ENCODE measurements at places on chromosomes 5 and 9.
A peak's percentile ranks its signal among the peaks of the same experiment; 100 is the strongest.

- no peak for DNase-seq
Observed at GRCh38 chr5:140365282-140365681, 5.3 kb downstream of the SLC4A9 start.

- DNase-seq: no peak
Observed at GRCh38 chr5:91741764-91742505, 358.8 kb upstream of the ARRDC3 start.

DNA sequence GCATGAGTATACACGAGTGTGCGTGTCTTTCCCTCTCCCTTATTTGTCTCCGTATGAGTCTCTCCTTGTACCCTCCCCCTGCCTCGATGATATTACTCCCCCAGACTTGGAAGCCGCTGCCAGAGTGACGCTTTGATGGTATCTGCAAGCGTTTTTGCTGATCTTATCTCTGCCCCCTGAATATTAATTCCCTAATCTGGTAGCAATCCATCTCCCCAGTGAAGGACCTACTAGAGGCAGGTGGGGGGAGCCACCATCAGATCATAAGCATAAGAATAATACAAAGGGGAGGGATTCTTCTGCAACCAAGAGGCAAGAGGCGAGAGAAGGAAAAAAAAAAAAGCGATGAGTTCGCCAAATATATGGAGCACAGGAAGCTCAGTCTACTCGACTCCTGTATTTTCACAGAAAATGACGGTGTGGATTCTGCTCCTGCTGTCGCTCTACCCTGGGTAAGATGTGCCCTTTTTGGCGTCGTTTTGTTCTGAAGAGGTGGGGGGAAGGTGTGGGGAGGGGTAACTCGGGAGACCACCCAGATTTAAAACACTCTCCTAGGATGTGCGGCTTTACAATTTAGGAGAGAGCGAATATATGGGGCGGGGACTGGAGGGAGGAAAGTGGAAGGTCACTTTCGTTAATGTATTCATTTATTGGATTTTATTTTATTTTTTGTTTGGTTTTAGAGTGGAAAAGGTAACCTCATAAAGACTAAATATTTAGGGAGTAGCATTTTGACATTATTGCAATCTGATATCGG, at the start of gene GABRG2:
GABRG2 (plus strand) TSS at position 119 of the 757 bp plus-strand sequence; CDS start at position 346, 227 bp downstream.
- DNase-seq: no peak

DNA sequence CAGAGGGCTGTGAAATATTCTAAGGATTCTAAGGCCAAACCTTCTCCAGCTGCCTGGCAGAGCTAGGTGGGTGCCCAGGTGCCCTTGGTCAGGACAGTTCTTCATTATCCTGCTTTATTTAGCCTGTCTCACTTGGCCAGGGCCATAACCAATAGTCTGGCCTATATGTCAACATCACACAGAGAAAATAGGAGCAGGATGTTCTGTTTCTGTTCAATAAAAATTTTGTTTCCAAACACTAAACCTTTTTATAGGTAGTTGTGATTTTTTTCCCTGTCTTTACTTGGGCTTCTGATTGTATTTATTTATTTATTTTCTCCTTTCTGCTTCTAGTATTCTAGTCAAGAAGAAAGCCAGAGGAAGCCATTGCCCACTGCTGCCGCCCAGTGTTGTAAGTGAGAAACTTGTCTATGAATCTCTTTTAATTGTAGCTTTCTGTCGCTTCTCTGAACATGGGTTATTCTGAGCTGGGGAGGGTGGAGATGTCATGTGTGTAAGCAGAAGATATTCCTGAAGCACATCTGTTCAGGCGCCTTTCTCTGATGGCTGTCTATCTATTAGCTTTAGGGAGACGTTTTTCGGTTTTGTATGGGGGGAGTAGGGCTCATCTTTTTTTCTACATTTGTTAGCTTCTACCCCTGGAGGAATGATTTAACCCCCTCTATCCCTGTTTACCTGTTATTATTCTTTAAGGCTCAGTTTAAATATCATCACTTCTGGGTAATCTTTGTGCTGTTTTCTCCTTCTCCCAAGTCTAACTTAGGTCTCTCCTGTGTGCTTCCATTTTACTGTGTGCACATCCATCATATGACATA, 97.1 kb downstream of the UNC13B start:
- peak; percentile 51 for DNase-seq

DNA sequence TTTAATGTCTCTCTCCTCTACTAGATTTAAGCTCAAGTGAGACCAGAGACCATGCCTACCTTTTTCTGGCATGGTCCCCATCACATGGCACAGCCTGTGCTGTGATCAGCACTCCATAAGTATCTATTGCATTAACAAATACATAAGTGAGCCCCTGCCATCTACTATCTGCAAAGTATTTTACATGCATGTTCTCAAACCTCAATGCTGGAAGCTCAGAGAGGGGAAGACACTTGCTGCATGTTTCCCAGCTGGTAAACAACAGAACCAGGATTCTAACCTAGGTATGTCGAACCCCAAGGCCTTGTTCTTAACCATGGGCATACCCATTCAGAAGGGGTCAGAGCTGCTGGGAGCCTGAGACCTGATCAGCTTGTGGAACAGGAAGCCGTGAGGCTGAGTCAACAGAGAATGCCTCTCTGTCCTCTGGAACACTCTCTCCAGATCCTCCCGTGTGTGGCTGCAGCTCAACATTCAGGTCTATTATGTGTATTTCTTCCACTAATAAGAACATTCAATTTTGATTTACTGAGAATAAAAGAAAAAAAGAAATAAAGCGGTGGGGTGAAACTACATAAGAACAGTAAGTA, 232.5 kb upstream of the MSX2 start:
- no peak for DNase-seq

DNA sequence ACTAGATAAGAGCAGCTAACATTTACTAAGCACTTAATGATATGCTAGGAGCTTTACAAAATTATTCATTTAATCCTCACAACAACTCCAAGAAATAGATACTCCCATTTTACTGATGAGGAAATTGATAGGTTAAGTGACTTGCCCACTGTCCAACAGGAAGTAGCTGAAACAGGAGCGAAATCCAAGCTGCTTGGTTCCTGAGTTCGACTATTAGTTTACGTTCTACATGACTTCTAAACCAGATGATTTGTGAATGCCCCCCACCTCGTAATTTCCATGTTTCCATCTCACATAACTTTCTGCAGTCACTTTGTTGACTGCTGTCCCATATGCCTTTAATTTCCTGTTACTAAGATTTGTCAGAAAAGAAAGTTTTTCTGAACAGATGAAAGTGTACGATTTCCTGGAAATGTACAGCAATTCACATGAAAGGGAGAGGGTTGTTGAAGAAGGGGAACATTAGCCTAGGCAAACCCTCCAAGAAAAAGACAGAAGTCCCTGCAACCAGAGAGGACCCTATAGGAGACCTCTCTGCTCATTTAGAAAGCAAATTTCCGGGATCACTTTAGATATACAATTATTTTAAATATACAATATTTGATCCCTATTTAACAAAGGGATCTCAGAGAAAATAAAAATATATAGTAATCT, 279.1 kb upstream of the EFNA5 start:
- DNase-seq: no peak

- no peak for DNase-seq
Observed at GRCh38 chr9:107951511-107951910, 461.9 kb upstream of the KLF4 start.

- no peak for DNase-seq
Observed at GRCh38 chr9:2332663-2333062, 288.9 kb upstream of the VLDLR start.

GRCh38 chr9:96565671-96566497, 53.8 kb downstream of the CDC14B start:
- DNase-seq: no peak

DNA sequence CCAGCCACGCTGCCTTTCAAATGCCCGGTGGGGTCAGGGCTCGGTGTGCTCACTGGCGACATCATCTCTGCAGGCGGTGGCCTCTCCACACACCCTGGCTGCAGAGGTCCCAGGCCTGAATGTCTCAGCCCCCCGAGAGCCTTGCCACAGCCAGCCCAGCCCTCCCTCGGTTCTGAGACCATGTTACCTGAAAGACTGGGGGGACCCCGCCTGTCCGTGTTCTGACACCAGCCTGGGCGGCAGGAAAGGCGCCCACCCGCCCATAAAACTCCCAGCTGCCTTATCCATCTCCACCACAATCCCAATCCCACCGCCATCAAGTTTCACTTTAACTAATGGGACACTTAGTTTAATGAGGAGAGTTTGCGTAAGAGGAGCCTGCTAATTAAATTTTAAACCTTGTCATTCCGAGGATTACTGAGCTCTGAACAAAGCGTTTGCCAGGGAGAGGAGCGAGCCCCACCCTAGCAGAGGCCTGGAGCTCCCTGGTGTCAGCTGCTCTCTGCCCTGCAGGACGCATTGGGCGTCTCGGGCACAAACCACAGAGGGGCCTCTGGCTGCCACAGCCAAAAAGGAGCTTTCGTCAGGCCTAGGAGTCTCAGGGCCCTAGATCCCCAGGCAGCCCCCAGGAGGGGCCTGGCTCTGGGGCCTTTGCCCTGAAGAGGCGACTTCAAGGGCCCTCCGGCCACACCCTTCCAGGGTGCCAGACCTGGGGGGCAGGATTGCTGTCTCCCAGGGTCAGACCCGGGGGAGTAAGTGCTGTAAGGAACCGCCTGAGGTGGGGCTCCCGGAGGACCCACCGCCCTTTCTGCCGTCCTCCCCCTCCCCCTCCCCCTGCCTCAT, 15.3 kb downstream of the LHX3 start:
- no peak for DNase-seq

Data from CD4-positive, alpha-beta T cell treated with Interleukin-10 for 1 hour (primary cell).